RWPE1 (cell line): ENCODE measurements at places on chromosomes 13 and 19.

DNA sequence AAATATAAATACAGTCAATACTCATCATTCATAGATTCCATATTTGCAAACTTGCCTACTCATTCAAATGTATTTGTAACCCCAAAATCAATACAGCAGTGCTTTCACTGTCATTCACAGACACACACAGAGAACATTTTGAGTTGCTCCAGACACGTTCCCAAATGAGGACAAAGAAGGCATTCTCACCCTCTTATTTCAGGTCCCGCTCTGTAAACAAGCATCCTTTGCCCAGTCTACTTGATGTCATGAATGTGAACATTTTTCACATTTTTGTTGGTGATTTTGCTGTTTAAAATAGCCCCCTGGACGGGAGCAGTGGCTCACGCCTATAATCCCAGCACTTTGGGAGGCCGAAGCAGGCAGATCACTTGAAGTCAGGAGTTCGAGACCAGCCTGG lies 15.5 kb downstream of the C19orf47 start:
- no peak for DNase-seq

- no peak for DNase-seq
These were observed 379.1 kb downstream of the SLITRK6 start for GRCh38 chr13:85420136-85420535.

GRCh38 chr13:89650226-89650625 lies 1697.3 kb upstream of the MIR17HG start:
- DNase-seq, result no peak

DNA sequence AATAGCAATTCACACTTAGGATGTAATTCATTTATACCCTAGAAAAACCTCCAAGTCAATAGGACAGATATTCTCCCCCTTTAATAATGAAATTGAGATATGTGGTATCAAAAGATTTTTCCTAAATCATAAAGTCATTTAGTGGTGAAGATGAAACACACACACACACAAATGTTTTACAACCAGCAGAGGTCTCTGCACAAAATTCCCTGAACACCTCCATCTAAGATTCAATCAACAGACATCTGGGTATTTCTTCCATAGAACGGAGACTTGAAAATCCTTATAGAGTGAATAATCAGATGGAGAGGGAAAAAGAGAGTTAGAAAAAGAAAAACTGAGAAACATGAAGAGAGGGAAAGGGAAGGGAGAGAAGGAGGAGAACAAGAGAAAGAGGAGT lies 52.8 kb downstream of the MYCBP2 start:
- no peak for DNase-seq

DNA sequence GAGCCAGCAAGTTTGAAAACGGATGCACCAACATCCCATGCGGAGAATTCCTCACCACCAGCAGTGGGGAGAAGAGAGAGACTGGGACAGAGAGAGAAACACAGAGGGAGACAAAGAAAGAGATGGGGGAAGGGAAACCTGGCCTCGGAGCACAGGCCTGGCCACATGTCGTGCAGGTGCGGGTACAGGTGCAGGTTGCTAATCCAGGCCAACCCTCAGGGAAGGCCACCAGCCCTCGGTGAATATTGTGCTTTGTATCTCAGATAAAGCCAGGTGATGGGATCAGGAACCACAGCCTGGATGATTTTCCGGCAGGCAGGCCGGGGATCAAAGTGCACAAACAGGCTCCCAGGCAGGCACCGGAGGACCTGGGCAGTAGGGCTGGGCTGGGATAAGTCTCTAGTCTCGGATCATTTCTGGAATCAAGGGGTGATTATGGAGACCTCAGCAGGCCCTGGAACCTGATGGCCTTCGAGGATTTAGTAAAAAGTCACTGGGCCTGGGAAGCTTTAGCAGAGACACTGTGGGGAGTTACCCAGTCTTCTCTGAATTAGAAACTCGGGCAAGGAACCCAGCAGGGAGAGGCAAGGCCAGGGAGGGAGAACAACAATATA lies 3.7 kb downstream of the GAS6 start:
- no peak for DNase-seq

DNA sequence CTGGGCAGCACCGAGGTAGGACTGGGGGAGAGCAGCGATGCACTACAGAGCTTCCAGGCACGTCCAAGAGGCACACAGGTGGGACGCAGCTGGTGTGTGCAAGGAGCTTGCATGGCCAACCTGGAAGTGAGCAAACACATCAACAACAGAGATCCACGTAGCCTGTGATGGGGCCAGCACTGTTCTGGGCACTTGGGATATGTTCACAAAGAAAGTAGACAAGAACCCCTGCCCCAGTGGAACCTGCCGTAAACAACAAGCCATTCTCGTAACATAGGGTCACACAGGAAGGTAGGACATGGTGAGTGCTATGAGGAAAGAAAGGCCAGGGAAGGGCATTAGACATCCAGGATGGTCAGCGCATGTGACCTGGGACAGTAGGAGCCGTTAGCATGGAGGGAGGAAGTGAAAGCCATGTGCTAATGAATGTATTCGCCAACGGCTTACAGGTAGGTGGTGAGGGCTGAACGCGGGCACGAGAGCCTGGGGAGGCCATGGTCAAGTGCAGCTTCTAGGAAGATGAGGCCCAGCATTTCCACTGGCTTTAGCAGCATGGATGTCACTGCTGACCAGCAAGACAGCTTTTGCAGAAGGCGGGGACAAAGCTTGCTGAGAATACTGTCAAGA lies 105.5 kb downstream of the TEX26 start:
- no peak for DNase-seq

DNA sequence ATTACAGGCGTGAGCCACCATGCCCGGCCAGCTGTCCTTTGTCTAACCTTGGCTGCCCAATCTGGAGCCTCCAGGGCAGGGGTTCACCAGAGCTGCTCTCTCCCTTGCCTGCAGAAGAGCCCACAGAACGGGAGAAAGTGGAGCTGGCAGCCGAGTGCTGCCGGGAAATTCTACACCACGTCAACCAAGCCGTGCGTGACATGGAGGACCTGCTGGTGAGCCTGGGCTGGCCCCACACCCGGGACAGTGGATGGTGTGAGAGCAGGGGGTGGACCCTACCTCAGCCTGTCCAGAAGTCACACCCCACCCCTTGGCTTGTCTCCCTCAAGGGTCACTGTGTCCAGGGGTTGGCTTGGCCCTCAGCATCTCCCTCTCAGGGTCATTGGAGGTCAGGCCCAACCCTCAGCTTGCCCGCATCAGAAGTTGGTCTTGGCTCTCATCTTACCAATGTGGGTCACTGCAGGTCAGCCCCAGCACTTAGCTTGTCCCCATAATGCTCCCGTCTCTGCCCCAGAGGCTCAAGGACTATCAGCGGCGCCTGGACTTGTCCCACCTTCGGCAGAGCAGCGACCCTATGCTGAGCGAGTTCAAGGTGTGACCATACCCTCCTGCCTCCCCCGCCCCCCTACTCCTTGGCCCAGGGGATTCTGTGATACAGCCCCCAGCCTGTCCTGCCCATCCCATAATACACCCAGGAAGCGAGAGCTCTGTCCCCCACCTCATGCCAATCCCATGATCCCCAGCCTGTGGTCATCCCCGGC lies 20.4 kb downstream of the ARHGEF1 start:
- DNase-seq, result no peak

DNA sequence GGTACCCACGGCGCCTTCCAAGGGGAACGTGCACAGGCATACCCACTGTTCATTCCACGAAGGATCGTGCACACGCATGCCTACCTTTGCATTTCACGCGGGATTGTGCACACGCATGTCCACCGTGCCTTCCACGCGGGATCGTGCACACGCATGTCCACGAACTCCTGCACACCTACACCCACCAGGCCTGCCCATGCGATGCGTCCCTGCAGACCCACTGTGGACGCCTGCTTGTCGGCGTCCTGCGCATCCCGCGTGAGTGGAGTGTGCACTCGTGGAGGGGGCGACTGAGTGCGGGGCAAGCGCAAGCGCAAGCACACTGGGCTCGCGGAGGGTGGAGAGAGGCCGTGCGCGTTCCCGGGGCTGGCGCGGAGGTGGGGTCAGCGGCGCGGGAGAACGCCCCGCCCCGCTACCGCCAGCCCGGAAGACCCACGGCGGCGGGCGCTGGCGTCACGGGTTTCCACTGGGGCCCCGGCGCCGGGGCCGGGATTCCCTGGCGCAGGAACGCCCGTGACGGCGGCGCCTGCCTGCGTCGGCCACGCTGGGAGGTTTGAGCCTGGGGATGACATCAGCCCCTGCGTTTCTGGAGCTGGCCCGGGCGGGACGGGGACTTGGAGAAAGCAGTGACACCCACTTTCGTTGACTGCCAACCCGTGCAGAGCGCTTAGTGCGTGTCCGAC lies 18.7 kb downstream of the GADD45B start:
- DNase-seq, result peak; percentile 41
